ENCODE measurements at places on chromosomes 12 and 14.

GRCh38 chr12:15982471-15982870 is 71.3 kb downstream of the DERA start:
- DNase-seq, result no peak

DNA sequence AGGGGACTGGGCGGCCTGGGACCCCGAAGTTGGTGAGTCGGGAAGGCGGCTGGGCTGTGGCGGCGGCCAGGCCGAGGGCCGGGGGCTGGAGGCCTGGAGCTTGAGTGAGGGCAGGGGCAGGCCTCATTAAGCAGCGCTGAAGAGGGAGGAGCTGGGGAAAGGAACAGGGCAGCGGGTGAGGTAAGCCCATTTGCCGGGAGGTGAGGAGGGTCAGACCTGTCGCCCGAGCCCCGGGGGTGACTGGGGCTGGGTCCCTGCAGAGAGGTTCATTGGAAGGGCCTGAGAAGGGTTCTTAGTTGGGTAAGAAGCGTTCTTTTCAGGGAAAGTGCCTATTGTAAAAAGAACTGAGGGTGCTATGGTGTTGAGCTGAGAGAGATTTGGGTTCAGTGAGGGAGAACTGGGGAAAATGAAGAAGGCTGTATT is 441 bp downstream of the RAB5B start:
- DNase-seq, result no peak

DNA sequence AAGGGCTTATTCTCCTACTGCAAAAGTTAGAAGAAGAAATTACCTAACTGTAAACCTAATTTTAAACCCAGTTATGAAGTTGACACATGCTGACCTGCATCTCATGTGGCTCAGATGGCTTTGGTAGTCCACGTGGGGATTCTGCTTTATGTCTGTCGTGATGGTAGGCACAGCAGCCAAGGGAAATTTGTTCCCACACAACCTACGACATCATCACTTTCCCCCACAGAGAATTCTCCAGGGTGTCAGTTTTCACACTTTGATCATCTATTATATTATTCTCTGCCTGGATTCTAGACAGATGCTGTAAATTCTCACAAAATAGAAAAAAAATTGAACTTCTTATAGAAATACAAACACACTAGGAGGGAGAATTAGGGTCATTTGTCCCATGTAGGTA is 70.6 kb downstream of the PTHLH start:
- DNase-seq, result no peak

GRCh38 chr14:103398427-103399195 is 13.4 kb downstream of the MARK3 start:
- DNase-seq, result no peak

DNA sequence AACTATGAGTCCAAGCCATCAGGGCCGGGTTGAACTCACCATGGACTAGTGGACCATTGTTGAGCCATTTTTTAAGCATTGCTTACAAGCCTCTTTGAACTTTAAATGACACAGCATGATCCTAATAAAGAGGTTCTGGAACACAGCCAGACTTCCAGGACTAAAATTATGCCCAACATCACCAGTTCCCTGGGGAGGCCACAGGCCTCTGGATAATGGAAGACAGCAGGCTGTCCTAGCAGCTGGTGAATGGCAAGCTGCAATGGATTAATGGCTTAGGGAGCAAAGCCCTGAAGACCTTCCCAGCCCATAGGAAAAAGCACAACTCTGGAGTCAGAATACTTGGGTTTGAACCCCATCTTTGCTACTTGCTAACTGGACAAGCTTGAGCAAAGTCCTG is 71.3 kb downstream of the FLRT2 start:
- no peak for DNase-seq

DNA sequence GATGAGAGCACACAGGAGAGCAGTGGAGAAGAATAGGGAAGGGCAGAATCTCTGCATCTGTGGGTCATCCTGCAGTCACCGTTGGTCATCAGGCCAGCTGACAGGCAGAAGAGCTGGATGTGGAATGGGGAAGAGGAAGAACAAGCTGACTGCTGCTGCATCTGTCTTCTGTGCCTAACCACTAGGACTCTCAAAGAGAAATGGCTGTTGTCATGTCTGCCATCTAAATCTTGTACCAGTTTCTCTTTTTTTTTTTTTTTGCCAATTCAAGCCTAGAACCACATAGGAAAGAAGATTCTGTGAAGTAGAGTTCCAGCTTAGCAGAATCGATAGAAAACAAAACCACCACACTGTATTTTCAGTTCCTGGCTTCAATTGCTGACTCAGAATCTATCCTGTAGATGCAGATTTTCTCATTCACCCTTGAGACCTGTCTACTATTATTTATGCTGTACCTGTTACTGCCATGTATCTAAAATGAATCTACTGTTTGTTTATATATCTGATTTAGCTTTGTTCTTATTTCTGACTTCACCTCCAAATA is 421.9 kb upstream of the PRICKLE1 start:
- no peak for DNase-seq
